ENCODE measurements at places on chromosomes 12 and 14. TPM values are rescaled to one million over a fixed set of nuclear protein-coding genes. Genes with fewer than 3 reads are reported as not detected.

TMCC3 gene
- 0.17 TPM for total RNA-seq

DNA sequence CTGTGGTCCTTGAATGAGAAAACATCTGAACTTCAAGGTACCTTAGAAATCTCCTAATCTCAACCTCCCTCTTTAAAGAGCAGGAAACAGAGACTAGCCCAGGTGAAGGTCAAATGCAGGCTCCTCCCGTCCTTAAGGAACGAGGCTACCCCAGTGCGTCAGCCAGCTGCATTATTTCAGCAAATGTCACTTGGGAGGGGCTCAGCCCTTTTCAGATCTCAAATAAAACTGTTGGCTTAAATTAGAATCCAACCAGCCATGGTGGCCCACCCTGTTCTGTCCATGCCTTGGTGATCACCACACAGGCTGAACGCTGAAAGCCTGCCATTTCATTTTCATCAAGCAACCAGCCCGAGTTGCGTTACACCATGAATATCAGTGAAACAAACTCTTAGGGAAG lies 7.0 kb downstream of the SYNE3 start:
- DNase-seq, result no peak

GRCh38 chr12:46388427-46389021 lies 16.0 kb upstream of the SLC38A2 start:
- DNase-seq, result no peak

DNA sequence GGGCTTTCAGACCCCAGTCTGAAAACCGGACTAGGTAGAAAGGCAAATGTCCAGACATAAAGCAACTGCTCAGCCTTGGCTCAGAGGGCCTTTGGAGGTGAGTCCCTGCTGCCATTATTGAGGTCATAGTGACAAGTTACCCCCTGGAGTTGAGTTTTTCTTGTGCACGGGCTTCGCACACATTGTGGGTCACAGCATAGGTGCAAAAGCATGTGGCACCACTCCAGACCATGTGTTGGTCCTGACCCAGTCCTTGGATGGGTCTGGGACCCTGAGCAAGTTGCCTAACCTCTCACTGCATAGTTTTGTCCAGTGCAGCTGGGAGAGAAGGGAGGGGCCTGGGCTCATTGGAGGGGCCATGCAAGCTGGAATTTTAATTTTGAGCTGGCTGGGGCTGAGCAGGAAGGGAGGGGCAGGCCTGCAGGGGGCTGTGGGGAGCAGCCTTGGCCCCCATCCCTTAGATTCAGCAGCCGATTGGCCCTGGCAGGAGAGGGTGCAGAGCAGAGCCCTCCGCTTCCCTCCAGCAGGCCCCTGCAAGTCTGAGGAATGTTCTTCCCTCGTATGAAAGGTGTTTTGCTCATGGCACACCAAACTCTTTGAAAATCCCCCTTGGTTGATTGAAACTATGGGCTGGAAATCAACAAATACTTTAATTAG lies 4.2 kb upstream of the KRT5 start:
- no peak for DNase-seq

TSHR gene
- 0.82 TPM for total RNA-seq

DNA sequence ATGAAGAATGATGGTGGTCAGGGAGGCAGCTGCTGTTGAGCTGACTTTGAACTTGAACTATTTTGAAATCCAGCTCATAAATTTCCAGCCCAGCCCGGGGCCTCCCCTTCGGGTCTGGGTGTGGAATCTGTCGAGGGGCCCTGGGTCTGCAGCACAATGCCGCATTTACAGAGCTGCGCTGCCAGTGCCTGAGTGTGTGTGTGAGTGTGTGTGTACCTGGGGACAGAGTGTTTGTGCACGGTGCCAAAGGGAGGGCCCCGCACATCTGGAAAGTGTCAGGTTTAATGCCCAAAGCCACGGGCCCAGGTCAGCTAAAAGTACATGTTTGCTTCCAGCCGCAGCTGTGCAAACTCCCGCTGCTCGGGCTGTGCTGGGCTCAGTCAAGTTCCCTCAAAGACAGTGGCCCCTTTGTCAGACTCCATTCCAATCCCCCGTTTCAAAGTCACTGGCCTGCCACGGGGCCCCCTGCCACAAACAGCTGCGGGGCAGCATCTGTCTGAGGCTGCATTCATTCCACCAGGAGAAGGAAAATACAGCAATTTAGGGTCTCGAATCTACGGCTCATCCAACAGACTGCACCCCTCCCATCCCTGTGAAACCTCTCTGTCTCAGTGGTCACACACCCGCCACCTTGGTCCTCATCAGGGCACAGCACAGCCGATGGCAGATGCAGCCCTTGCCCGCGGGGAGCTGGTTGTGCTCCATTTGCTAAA lies 16.3 kb upstream of the RFLNA start:
- no peak for DNase-seq

DNA sequence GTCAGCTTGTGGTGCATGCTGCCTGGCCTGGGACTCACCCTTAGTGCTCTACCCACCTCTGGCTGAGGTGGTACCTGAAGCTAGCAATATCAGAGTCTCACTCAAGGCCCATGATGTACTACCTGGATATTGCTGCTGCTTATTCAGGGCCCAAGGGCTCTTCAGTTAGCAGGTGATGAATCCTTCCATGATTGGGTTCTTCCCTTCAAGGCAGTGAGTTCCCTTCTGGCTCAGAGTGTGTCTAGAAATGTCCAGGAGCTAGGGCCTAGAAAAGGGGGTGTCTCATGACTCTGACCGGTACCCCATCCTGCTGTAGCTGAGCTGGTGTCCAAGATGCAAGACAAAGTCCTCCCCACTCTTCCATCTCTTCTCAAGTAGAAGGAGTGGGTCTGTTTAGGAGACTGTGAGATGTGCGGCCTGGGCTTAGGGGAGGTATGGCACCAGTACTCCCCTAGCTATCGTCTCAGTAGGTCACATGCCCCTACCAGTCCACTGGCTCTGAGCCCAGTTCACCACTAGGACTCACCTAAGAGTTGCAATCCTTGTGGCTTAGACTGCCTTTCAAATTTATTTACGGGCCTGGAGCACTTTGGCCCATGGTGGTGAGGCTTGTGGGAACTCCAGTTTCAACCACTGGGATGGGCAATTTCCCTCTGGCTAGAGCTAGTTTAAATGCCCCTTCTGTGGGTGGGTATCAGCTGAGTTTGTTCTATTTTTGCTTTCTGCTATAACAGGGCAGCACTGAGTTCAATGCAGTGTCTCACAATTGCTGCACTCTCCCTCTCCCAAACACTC lies 12.2 kb downstream of the PRORP start:
- DNase-seq, result no peak

DNA sequence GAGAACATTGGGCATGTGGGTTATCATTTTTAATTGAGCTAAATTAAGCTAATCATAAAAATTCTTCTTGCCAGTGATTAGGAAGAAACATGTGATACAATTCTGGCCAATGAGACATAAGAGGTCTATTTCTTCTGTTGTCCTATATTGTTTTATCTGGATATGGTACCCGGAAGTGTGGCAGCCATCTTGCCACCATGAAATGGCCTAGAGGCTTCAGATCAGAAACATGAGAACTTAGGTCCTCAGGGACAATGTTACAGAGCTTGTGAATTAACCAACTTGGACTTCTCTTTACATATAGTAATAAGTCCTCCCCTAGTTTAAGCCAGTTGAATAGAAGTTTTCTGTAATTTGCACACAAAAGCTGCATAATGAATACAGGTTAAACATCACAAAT lies 30.5 kb downstream of the MBIP start:
- no peak for DNase-seq

- no peak for DNase-seq
These were observed 375.3 kb downstream of the SEC23A start for GRCh38 chr14:38727731-38728130.

DNA sequence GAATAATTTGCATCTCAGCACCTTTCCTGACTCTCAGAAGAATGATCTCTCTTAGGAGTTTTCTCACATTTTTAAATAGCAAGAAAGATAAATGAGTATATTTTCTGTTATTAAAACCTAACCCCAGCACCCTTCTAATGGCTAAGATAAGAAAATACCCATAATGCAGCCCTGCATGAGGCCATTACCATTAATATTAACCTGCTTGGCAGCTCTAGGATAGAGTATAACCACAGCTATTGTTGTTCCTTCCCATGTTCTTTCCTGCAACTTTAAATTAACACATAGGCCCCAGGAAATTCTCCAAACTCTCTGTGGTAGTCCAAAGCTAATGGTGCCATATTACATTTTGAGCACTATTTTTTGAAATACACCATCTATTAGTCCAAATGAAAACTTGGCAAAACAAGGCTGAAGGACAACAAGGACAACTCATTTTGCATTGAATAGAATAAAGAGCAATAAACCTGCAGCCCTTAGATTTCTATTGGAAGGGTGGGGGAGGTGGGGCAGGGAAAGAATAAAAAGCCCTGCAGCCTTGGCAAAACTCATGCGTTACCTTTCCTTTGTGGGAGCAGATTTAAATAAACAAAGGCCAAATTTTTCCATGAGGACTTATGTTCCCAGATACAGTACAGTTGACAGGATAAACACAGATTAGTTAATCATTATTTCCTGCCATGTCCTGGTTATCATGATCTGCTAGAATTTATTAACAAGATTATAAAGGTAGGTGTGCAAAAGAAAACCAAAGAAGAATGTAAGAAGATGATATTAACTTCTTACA lies 46.9 kb downstream of the BTG1 start:
- no peak for DNase-seq

GRCh38 chr12:15899282-15899870 lies 11.8 kb upstream of the DERA start:
- no peak for DNase-seq

KCNH3 gene
- 1.9 TPM for total RNA-seq

- DNase-seq, result no peak
These were observed 168.1 kb downstream of the SLC38A4 start for GRCh38 chr12:46657453-46658411.

PARPBP gene
- 26.6 TPM for total RNA-seq

- DNase-seq, result no peak
These were observed 345 bp downstream of the ASPG start for GRCh38 chr14:104085889-104086201.

GRCh38 chr14:89330236-89331002 lies 86.6 kb downstream of the FOXN3 start:
- no peak for DNase-seq

- no peak for DNase-seq
These were observed 60.2 kb downstream of the SNAPC1 start for GRCh38 chr14:61822458-61822857.

DNA sequence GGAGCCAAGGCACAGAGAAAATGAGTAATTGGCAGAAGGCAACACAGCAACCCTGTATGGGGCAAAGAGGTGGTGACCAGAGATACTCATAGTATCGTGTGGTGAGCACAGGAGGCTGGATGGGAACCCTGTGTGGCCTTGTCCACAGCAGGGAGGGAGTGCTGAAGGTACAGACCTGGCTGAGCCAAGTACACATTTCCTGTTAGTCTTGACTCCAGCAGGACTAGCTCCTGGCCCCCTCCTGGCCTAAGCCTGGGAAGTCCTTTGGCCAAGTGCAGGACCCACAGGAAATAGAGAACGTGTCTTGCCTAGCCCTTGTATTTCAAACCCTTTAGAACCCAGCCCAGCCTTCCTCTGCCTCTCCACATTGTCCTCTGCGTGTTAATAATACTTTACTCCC lies 289.8 kb upstream of the PWP1 start:
- no peak for DNase-seq

OASL gene
- total RNA-seq, result 28.5 TPM

ASB2 gene
- 21.1 TPM for total RNA-seq

GRCh38 chr12:96452261-96452922 lies 37.0 kb upstream of the CFAP54 start:
- DNase-seq, result no peak

DNA sequence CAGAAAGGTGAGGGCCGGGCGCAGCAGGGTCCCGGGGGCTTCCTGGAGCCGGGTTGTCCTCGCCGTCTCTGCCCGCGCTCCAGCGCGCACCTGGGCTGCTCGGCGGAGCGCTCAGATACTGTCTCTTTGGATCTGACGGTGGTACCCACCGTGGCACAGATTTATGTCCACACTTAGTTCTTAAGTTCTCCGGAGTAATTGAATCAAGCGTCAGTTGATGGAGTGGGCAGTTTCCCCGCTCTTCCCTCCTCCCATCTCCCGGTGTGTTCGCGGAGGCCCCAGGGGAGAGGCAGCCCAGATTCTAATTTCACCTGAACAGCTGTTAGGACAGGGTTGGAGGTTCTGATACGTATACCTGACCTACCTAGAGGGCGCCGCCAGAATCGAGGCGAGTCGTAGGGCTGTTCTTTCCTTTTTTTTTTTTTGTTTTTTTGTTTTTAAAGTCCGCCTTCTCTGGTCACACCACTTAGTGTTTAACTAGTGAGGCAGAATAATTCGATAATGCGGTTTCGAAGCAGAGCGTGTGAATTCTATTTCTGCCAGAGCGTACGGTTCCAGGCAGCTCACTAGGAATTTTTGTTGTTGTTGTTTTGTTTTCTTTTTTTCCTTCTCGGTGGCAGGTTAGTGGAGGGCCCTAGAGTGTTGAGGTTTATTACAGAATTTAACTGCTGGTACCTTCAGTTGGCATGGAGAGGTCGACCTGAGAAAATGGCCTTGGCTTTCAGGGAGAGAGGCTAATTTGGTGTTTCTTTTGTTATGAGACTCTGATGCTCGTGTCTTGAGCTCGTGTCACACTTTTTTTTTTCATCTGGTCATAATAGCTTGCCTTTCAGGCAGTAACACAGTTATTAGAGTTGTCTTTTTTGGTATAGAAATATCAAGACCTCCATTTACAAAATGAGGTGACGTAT lies 22.3 kb upstream of the GNS start:
- DNase-seq, result no peak

DNA sequence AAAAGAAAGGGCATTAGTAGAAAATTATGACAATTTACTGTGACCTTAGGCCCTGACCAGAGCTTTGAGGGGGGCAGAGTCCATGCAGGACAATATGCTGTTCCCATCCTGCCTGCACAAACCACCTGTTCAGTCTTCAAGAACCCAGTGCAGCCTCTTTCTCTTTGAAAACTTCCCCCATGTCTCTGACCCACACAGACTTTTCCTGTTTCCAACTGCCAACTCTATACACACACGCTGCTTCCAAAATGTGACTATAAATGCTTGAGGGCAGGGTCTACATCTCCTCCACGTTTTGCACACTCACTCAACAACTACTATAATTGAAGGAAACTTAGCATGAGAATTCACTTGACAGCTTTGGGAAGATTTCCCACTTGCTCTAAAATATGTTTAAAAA lies 36.6 kb upstream of the SYCP3 start:
- DNase-seq, result no peak

Measured in activated CD4-positive, alpha-beta T cell treated with anti-CD3 and anti-CD28 coated beads, Interleukin-2, amount 10 ng/mL, durations not matched to agents 7 days and 5 days (primary cell).